Right renal cortex interstitium (tissue), 3 donors: ENCODE measurements at places on chromosomes 1 and 21. TPM values are rescaled to one million over a fixed set of nuclear protein-coding genes. Genes with fewer than 3 reads are reported as not detected.

C1orf174 gene
- polyA plus RNA-seq, result 28.6 TPM

CYB561D1 gene
- polyA plus RNA-seq, result 9.0 TPM

MCOLN3 gene
- polyA plus RNA-seq, result 7.5 TPM

MAN1C1 gene
- polyA plus RNA-seq, result 16.0 TPM

MATN1 gene
- polyA plus RNA-seq, result 0.21 TPM

NDUFS2 gene
- 206 TPM for polyA plus RNA-seq

TMEM125 gene
- polyA plus RNA-seq, result 13.6 TPM
